Nasal cavity respiratory epithelium epithelial cell of viscerocranial mucosa (primary cell): ENCODE measurements at places on chromosomes 4 and X. TPM values are rescaled to one million over a fixed set of nuclear protein-coding genes. Genes with fewer than 3 reads are reported as not detected.

The CCNB3 gene
- total RNA-seq: 0.85 and 1.4 TPM in 2 replicates

The TSC22D3 gene
- 75.5 and 148 TPM in 2 replicates for total RNA-seq

The TBCK gene
- total RNA-seq: 18.8 and 45.3 TPM in 2 replicates

The MXD4 gene
- 4.8 and 28.5 TPM in 2 replicates for total RNA-seq

The AADAT gene
- 0.68 and 3.6 TPM in 2 replicates for total RNA-seq

The DCAF12L2 gene
- total RNA-seq: not detected in 2 replicates

The ATP6AP2 gene
- total RNA-seq: 139 and 146 TPM in 2 replicates

The NXF2 gene
- not detected in 2 replicates for total RNA-seq

The TECRL gene
- total RNA-seq: not detected in 2 replicates

The C4orf36 gene
- total RNA-seq: 1.7 and 3.1 TPM in 2 replicates

The CCNG2 gene
- total RNA-seq: 16.7 and 30.3 TPM in 2 replicates

The DGKK gene
- total RNA-seq: not detected in 2 replicates

The HAUS3 gene
- 10.6 and 14.0 TPM in 2 replicates for total RNA-seq

The SPIN2A gene
- under 0.01 and 0.14 TPM in 2 replicates for total RNA-seq

The PAGE2 gene
- total RNA-seq: not detected in 2 replicates

The FGFRL1 gene
- total RNA-seq: 15.0 and 25.3 TPM in 2 replicates

The S100P gene
- total RNA-seq: 19.9 and 208 TPM in 2 replicates

The GUCY1B1 gene
- total RNA-seq: 1.4 and 2.7 TPM in 2 replicates

The MAOB gene
- total RNA-seq: 2.5 TPM in 1 of 2 replicates, not detected in the other

The MAGEA8 gene
- total RNA-seq: not detected in 2 replicates

The OPHN1 gene
- 7.5 and 7.9 TPM in 2 replicates for total RNA-seq

The DCHS2 gene
- total RNA-seq: under 0.01 and 0.07 TPM in 2 replicates

The PAGE4 gene
- not detected in 2 replicates for total RNA-seq

The UGT2B10 gene
- not detected in 2 replicates for total RNA-seq

The HSFX4 gene
- total RNA-seq: not detected in 2 replicates

The HEPH gene
- total RNA-seq: 0.14 and 0.34 TPM in 2 replicates

The SERTM2 gene
- not detected in 2 replicates for total RNA-seq

The BANK1 gene
- 0.34 and 1.1 TPM in 2 replicates for total RNA-seq

The TLR6 gene
- 0.34 and 0.50 TPM in 2 replicates for total RNA-seq

The ZFYVE28 gene
- total RNA-seq: 0.68 and 0.93 TPM in 2 replicates

The FRMPD3 gene
- under 0.01 TPM in 1 of 2 replicates, not detected in the other for total RNA-seq

The SPINK2 gene
- 0.28 TPM in 1 of 2 replicates, not detected in the other for total RNA-seq

The HSD17B11 gene
- total RNA-seq: 1.4 and 2.6 TPM in 2 replicates

The PLP1 gene
- not detected in 2 replicates for total RNA-seq
